Fibroblast of lung (primary cell): ENCODE measurements at places on chromosomes 11 and 22. TPM values are rescaled to one million over a fixed set of nuclear protein-coding genes. Genes with fewer than 3 reads are reported as not detected.
A peak's percentile ranks its signal among the peaks of the same experiment; 100 is the strongest.

DNA sequence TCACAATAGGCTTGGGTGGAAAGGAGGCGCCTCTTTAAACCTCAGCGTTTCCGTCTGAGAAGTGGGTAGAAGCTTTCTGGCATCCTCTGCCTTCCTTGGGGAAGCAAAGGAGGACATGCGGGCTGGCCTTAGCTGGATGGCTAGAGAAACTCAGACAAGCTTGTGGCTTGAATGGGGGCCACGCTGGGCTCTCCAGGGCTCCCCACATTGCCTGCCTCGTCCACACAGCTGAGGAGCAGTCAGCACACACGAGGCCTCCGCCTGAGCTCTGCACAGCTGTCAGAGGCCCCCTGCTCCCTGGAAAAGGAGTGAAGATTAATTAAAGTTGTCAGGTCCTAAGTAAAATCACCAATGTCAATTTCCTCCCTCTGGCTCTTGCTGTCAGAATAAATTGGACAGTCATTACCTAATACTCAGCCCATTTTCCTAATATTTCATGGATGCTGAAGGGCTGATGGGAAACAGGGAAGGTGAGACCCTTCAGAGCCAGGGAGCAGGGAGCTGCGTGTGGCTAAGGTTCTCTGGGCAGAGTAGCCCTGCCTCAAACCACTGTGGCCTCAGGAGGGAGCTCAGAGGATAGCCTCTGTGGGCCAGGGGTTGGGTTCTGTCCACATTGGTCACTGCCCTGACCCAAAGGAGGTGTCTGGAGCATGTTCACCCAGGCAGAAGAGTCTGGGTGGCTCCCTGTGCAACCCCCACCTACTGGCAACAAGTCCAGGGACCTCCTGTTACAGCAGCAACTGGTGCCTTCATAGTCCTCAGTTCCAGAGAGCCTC is 118.3 kb upstream of the CD82 start:
- DNase-seq = no peak

- peak; percentile 53 for DNase-seq
Measured at GRCh38 chr22:43884600-43885318, 7.1 kb downstream of the PNPLA5 start.

DNA sequence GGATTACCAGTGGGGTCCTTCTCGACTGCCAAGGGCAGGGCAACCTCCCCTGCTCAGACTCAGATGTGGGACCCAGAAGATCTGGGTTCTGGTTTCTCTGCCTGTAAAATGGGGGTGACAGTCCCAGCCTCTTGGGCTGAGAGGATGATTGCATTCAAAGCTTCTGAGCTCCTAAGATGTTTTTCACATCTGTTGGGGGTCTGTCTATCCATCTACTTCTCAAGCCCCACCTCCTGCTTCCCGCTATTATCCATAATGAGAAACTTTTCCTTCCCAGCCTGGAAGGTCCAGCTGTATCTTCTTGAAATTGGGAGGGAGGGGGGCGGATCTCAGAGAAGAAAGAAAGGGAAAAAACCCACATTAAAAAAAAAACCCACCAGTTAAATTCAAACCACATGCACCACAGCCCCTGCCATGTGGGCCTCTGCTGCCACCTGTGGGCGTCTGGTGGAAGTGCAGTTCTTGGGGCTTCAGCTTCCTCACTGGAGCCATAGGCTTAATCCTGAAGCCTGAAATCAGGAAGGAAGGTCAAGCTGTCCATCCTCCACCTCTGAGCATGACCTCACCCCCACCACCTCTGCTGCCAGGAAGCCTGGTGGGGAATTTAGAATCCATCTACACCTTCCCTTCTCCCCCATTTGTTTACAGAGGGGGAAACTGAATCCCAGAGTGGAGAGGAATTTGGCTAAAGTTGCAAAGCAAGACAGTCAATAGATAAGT is 27.3 kb downstream of the ARHGEF17 start:
- DNase-seq = peak; percentile 82

C22orf42 gene
- polyA plus RNA-seq = not detected in 2 replicates

- no peak for DNase-seq
Measured at GRCh38 chr22:45551310-45552016, 48.8 kb downstream of the FBLN1 start.

DNA sequence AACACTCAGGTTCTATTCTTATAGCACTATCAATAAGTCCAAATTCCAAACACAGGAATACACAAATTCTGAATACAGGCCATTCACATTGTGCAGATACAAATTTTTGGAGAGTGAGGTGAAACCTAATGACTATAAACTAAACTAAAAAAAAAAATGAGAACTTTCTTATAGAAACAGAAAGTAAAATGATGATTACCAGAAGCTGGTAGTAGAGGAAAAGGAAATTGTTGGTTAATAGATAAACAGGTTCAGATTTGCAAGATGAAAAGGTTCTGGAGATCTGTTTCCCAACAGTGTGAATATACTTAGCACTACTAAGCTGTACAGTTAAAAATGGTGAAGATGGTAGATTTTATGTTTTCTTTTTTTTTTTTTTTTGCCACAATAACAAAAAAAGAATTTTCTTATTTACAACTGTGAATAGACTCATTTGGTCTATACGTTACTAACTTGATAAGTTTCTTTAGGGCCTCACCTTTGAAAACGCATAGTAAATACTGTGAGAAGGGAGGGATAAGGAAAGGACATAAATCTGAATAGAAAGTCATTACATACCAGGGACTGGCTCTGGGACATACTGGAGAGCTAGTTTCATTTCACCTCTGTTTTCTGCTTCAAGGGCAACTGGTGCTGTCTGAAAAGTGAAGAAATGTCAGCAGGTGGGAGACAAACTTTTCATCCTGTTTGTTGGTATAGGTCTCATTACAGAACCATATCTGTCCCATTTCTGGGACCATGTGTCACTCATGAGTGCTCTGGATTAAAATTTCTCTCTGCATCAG is 14.2 kb upstream of the CCDC89 start:
- DNase-seq = no peak

THRSP gene
- 0.19 TPM in 1 of 2 replicates, not detected in the other for polyA plus RNA-seq

GLB1L2 gene
- polyA plus RNA-seq = 0.08 and 0.11 TPM in 2 replicates
